Right cardiac atrium (tissue), 5 donors: ENCODE measurements at places on chromosomes 13 and 19.

- DNase-seq, result no peak
These were observed 6.4 kb upstream of the KLK6 start for GRCh38 chr19:50975766-50976165.

DNA sequence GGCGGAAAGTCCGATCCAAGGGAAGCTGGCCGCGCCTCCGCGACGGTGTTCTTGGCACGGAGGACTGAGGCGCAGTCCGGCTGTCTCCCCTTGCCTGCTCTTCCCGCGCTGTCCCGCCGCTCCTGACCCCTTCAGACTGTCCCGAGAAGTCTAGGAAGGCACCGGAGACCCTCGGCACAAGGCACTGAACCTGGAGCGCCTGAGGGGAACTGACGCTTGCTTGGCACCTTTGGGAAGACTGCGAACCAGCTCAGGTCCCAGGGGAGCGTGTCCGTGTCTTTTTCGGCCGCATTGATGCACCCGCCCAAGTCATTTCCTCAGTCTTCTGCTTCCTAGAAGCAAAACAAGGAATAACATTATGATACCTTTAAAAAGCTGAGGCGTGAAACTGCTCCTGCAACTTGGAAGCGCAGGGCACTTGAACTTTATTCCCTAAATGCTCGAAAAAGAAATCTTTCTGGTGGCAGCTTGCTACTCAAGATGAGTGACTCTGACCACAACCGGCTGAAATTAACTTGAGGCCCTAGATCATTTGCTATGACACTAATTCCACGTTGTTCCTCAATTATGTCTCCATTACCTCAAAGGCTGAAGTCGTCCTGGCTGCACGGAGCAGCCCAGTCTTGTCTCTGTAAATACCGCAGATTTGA lies 735 bp upstream of the FLT1 start:
- DNase-seq, result no peak

- DNase-seq, result no peak
These were observed 5.6 kb downstream of the PIAS4 start for GRCh38 chr19:4012975-4013634.

DNA sequence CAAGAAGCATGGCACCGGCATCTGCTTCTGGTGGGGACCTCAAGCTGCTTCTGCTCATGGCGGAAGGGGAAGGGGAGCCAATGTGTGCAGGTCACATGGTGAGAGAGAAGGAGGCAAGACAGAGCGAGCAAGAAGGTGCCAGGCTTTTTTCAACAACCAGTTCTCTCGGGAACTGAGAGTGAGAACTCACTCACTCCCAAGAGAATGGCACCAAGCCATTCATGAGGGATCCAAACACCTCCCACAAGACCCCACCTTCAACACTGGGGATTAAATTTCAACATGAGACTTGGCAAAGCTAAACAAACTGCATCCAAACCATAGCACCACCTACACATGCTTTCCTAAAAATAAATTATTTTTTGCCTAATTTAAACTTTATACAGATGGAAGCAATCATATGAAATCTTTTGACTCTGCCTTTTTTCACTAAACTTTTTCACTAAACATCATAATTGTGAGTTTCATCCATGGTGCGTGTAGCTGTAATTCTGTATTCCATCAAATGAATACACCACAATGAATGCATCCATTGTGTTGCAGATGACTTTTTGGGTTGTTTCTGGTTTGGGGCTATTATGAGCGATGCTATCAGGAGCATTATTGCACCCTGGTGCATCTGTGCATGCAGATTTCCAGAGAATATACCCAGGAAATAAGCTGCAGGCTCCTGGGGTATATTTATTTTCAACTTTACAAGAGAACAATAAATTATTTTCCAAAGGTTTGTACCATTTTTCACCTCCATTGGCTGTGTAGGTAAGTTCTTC lies 14.6 kb upstream of the IPO5 start:
- no peak for DNase-seq

DNA sequence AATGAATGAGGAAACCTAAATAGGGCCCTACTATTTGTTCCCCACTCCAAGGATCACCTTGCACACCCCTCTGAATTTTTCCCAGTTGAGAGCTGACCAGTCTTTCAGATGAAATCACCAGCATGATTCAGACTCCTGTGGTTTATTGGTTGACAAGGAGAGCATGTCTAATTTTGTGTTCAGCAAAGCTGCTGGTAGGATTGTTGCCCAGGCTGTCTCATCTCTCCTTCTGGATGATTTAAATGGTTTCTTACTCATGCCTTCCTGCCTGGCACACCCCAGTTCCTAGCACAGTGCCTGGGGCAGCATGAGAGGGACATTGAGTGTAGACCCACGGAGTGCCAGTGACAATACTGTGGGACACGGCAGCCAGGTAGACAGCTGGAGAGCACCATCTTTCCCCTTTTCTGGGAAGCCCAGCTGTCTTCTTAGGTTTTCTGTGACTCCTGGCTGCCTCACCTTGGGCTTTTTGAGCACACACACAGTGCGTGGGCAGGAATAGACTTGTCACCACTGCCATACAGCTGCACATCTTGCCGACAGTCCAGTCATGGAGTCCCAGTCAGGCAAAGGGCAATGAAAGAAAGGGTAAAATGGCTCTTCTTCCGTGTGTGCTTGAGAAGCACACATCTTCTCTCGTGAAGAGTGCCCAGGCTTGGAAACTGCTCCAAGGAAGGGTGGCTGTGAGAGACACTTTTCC lies 12.3 kb downstream of the FGF9 start:
- no peak for DNase-seq
